CD4-positive, alpha-beta T cell (primary cell): ENCODE measurements at places on chromosomes 16 and 17.

GRCh38 chr17:39755554-39756379 is 18.0 kb downstream of the GRB7 start:
- DNase-seq, result peak; percentile 56

GRCh38 chr17:19383681-19384470 is 3.1 kb downstream of the MFAP4 start:
- DNase-seq, result no peak

GRCh38 chr17:2393174-2393953 is 7.5 kb downstream of the MNT start:
- DNase-seq, result peak; percentile 89

GRCh38 chr16:81711657-81712319 is 67.3 kb upstream of the PLCG2 start:
- no peak for DNase-seq

- no peak for DNase-seq
Observed at GRCh38 chr16:20851601-20852000, 45.3 kb downstream of the REXO5 start.

GRCh38 chr17:4969047-4969550 is 1.5 kb upstream of the SPAG7 start:
- DNase-seq, result no peak

DNA sequence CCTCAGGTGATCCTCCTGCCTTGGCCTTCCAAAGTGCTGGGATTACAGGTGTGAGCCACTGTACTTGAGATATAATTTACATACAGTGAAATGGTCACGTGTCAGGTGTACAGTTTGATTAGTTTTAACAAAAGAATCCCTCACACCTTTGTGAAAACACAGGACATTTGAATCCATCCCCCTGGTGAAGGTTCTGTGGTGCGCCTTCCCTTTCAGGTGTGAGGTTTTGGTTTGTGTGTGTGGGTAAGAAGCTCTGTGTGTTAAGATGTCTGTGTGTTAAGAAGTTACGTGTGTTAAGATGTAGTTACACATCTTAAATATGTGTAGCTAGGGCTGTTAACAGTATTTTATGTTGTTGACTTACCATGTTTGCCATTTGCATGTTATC is 4.4 kb downstream of the SEC14L1 start:
- no peak for DNase-seq

DNA sequence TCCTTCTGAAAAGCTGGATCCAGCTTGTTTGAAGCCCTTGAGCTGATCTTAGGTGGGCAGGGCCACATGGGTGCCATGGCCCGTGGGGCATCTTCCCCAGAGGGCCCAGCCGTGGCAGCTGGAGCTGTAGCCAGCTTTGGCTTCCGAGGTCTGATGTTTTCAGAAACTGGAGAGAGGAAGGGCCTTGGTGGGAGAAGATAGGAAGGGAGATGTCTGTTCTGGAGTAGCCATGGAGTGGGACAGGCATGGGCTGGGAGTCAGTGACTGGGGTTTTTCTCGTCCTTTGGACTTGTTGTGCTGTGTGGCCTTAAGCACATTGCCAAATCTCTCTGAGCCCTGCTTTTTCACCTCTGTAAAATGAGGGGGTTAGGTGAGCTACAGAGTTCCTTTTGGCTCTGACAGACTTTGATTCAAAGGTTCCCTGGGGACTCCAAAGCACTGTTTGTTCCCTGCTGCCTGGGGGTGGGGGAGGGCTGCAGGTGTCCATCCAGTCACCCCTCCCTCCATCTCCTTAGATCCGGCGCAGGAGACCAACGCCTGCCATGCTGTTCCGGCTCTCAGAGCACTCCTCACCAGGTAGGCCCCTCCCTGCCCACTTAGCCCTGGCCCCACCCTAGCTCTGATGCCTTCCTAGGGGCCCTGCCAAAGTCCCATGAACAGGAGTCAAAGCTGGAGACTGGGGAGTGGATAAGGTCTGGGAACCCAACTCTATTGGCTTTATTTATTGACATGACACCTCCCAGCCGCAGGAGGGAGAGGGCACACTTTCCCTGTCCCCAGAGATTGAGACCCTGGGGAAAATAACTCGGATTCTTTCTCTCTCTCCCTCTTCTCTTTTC is 2.1 kb downstream of the PPP1R1B start:
- no peak for DNase-seq

- no peak for DNase-seq
Observed at GRCh38 chr16:74226338-74226954, 70.2 kb upstream of the PSMD7 start.

DNA sequence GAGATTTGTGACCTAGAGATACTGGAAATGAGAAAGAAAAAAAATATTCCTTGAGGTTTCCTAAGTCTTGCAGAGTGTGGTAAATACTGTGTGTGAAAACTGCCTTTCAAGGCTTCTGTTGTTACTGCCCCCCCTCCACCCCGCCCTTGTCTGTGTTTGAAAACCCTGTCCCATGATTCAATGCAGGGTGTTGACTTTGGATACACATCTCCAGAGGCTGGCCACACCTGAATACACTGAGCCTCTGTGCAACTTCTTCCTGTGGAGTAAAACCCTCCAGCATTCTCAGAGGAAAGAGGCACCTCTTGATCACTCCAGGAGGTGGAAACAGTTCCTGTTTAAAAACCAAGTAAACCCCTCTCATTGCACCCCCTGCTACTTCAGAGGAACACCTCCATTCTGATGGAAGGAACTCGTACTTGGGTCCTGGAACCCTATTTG is 123.0 kb upstream of the CACNG5 start:
- no peak for DNase-seq

DNA sequence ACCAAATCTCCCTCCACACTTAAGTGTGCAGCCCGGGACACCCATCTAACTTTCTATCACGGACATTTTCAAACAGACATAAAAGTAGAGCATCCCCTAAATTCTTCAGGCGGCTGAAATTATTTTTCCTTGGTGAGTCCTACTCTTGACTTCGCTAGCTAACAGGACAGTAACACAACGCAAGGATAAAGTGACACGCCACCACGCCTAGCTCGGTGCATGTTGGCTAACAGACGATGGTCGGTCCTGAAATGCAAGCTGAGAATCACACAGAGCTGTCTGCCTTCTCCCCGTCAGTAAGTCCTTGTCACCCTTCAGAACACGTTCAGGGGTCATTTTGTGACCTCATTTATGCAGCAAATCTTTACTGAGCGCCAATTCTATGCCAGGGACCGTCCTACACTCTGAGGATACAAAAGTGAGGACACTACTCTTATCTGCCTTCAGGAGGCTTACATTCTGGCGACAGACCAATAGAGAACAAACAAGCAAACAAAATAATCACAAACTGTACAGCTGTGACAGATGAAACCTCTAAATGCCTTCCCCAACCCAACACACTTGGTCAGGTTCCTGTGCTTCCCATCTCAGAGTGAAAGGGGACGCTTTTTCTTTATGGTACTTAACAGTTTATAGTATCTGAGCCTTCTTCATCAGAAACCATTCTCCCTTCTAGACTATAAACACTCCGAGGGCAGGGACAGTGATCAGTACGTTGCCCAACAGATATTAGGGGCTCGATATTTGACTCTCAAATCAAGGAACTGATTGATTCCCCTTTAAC is 1.3 kb downstream of the NTAN1 start:
- DNase-seq, result no peak

- peak; percentile 88 for DNase-seq
Observed at GRCh38 chr16:89167425-89167941, 4.1 kb upstream of the CDH15 start.

DNA sequence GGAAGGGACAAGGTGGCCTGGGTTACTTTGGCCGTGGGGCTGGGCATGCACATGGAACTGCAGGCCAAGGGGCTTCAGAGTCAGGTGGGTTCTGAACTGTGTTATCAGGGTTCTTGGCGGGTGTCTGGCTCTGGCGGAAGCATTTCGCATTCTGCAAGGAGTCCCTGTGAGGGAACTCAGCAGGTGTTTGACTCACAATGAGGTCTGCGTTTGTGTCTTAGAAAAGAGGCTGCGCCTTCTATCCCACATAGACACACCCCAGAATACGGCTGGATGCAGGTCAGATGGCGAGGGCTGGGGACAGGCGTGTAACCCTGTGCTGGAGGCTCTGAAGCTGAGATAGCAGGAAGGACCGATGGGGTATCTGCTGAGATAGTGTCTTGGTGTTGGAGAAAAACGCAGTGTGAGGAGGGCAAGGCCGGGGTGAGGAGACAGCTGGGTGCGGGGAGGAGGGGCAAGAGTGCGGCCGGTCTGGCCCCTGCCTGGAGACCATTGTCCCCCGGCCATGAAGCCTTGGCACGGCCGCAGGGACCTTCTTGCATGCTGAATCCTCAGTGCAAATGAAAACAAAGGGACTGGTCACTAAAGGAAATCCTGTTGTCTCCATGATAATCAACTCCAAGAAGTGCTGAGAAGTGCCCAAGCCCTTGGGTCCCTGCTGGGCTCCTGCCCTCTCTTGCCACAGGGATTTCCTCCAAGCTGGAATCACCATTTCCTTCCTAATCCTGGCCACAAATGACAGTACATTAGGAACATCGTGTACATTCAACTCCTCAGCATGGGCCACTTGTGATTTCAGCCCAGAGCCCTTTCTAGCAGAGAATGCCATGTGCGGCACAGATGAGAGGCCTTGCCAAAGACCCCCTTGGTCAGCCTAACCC is 22.8 kb upstream of the MTSS2 start:
- no peak for DNase-seq

GRCh38 chr16:28872952-28873351 is 5.3 kb upstream of the ATP2A1 start:
- no peak for DNase-seq

DNA sequence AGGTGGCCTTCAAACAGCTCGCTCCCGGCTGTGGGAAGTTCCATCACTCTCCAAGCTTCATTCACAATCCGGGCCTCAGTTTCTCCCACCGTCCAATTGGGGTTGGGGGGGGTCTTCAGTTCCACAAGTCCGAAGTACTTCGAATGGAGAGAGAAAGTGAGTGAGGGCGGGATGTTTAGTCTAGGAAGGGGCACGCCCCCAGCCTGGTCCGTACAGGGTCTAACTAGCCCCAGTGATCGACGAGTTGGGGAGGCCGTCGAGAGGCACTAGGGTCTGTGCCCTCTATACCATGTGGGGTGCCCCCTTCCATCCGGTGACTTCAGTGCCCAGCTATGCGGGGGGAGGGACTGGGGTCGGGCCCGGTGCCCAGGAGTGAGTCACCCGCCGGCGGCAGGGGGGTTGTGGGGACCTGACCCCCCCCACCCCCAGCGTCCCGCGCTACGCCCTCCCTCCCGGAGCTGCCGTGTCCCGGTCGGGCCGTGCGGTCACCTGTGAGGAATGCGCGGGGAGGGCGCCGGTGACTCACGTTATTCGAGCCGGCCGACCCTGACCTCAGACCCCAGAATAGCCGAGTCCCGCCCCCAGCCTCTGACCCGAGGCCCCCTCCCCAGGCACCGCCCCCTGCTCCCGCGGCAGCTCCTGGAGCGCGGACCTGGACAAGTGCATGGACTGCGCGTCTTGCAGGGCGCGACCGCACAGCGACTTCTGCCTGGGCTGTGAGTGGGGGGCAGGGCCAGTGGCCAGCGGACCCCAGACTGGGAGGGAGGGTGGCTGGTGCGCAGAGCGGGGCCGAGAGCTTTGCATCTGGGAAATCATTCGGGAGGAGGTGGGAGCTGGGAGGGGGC is 658 bp downstream of the TNFRSF12A start:
- peak; percentile 80 for DNase-seq

GRCh38 chr17:73906896-73907870 is 262.9 kb upstream of the SDK2 start:
- DNase-seq, result no peak

GRCh38 chr17:59506894-59507726 is 58.3 kb upstream of the DHX40 start:
- no peak for DNase-seq

GRCh38 chr17:13525876-13526275 is 75.9 kb downstream of the HS3ST3A1 start:
- no peak for DNase-seq

GRCh38 chr17:50461550-50462132 is 7.0 kb downstream of the CHAD start:
- DNase-seq, result no peak

- DNase-seq, result no peak
Observed at GRCh38 chr17:63189082-63189481, 223.0 kb downstream of the TANC2 start.

GRCh38 chr16:54290833-54291655 is 4.5 kb upstream of the IRX3 start:
- no peak for DNase-seq

GRCh38 chr16:30006095-30006473 is 4.7 kb downstream of the DOC2A start:
- DNase-seq, result no peak

DNA sequence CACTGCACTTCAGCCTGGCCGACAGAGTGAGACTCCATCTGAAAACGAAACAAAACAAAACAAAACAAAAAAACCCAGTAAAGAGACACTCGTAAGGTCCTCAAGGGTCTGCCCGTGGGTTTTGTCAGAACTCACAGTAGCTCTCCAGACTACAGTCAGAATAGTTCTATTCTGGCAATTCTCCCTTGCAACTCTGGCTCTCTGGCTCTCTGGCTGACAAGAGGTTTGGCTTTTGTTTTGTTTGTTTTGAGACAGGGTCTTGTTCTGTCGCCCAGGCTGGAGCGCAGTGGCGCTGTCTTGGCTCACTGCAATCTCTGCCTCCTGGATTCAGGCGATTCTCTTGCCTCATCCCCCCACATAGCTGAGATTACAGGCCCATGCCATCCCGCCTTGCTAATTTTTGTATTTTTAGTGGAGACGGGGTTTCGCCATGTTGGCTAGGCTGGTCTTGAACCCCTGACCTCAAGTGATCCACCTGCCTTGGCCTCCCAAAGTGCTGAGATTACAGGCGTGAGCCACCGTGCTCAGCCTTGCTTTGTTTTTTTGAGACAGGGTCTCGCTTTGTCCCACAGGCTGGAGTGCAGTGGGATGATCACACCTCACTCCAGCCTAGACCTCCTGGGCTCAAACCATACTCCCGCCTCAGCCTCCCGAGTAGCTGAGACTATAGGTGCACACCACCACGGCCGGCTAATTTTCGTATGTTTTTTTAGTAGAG is 20.5 kb upstream of the CHP2 start:
- DNase-seq, result no peak

- no peak for DNase-seq
Observed at GRCh38 chr17:1197379-1197778, 17.6 kb upstream of the ABR start.

- no peak for DNase-seq
Observed at GRCh38 chr17:47830396-47831002, 842 bp downstream of the MRPL10 start.

DNA sequence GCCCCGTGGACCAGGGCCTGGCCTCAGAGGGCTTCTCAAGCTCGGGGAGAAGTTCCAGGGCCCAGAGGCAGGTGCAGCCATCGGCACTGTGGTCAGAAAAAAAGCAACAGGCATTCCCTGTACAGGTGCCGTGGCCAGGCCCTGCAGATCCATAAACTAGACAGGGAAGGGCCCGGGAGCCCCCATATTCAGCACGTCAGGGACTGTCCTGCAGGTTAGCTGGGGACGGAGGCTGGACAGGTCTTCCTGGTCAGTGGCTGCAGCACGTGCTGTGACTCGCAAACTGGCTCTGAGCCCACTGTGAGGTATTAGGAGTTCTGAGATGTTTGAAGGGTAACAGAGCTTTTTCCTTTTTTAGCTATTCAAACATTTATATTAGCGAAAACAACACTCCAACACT is 15.0 kb upstream of the C16orf95 start:
- DNase-seq, result no peak

DNA sequence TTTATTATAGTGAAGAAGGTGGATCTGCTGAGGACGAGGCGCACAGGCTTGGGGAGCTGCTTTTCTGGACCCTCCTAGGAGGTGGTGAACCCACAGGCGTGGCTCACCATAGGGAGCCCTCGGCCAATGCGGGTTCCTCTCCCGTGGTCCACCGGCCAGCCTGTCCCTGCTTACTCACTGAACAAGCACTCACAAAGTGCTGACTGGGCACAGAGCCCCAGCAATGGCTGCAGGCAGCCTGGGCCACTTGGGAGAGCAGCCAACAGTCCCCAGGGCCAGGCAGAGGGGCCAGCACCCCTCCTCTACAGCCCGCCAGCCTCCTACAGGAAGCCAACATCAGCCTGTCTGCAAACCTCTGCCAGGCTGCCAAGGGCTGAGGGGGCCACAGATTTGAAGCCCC is 19.1 kb upstream of the NCBP3 start:
- DNase-seq, result no peak
